ENCODE measurements at places on chromosomes 11 and 22.
A peak's percentile ranks its signal among the peaks of the same experiment; 100 is the strongest.

- DNase-seq: no peak
Observed at GRCh38 chr22:21778705-21779363, 43.2 kb upstream of the YPEL1 start.

- no peak for DNase-seq
Observed at GRCh38 chr22:27163162-27164137, 506.1 kb downstream of the MIAT start.

GRCh38 chr11:73156114-73156513, 14.0 kb upstream of the FCHSD2 start:
- no peak for DNase-seq

- DNase-seq: no peak
Observed at GRCh38 chr22:30265823-30266444, 717 bp downstream of the OSM start.

DNA sequence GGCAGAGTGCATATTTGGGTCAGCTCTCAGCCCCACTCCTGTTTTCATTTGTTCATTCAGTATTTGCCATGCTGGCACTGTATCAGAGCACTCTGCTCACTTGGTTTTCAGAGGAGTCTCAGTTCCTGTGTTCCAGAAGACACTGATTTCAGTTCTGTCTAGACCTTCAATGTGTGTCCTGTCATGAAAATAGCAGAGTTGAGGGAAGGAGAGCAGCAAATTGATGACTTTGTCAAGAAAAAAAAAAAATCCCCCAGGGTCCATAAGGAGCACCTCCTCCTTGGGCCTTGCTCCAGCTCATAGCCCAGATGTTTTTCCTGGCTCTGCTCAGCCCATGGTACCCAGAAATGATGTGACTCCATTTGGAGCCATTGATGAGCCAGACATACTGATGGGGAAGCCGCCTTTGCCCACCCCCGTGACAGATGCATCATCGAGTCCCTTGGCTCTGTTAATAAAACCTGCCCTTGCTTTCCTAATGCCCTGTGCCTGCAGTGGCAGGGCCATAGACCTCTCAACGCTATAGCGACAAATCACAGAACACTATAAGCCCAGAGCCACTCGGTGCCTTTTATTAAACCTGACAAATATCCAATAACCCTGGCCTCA, 107.0 kb downstream of the PKNOX2 start:
- no peak for DNase-seq

- peak; percentile 13 for DNase-seq
Observed at GRCh38 chr11:45045683-45046471, 95.2 kb upstream of the TP53I11 start.

DNA sequence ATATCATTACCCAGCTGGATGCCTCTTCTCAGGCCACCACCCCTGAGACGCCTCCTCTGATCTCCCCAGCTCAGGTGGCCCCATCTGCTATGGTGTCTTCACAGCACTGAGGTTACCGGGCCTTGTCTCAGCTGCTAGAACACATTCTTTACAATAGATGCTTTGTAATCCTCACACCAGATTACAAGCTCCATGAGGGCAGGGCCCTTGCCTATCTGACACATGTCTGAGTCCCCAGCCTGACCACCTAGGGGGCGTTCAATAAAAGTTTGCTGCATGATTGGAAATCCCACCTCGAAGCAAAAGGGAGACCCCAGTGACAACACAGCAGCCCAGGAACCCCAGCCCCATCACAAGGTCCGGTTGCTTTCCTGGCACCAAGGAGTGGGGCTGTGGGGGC, 2.0 kb downstream of the MACROD1 start:
- no peak for DNase-seq

DNA sequence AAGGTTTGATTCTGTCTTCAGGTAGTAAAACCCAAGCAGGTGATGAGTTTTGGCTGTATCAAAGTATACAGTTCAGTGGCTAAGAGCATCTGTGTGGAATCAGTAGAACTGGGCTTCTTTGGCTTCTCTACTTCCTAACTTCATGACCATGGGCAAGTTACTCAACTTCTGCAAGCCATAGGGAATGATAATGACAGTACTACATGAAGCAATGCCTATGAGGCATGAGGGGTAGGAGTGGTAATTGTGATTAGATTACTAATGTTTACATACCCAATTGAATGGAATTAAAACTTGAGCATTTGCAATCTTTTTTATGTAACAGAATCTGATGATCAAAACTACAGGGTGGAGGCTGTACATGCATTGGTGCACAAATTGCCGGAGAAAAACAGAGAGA, 164.3 kb downstream of the PGR start:
- no peak for DNase-seq

- DNase-seq: no peak
Observed at GRCh38 chr11:16596231-16596630, 142.2 kb upstream of the C11orf58 start.
